ENCODE measurements at places on chromosomes 4 and X.

- DNase-seq = no peak
Observed at GRCh38 chr4:25860586-25861279, 2.1 kb downstream of the SEL1L3 start.

DNA sequence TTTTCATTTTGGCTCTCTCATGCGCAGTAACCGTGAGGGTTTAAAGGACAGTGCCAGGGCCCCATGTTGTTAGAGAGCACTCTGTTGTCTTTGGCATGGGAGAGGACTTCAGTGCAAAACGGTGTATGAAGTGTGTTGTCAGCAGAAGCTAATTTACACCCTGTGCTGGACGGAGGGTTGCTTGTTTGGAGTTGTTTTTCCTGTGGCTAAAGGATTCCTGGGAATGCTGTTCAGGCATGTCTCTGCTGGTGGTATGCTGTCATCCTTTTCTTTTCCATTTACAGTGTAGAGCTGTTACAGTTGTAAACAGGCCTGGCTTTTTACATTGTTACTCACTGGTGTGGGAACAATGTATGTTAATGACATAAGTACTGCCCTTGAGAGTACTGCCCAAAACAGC lies 206.3 kb downstream of the CBR4 start:
- DNase-seq = no peak

- no peak for DNase-seq
Observed at GRCh38 chr4:150206954-150207353, 128.7 kb downstream of the DCLK2 start.

DNA sequence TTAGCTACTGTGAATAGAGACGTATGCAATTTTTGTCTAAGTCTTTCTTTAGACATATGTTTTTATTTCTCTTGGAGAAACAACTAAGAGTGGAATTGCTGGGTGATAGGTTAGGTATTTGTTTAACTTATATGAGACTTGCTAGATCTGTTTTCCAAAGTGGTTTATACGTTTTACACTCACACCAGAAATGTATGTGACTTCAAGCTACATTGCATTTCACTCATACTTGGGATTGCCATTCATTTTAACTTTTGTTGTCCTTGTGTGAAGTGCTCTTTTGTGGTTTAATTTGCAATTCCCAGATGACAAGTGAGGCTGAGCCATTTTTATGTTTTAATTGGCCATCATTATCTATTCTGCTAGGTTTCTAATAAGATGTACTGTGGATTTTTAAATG lies 817.2 kb downstream of the GLUD2 start:
- DNase-seq = no peak

GRCh38 chr4:81257021-81257420 lies 42.0 kb upstream of the PRKG2 start:
- no peak for DNase-seq

DNA sequence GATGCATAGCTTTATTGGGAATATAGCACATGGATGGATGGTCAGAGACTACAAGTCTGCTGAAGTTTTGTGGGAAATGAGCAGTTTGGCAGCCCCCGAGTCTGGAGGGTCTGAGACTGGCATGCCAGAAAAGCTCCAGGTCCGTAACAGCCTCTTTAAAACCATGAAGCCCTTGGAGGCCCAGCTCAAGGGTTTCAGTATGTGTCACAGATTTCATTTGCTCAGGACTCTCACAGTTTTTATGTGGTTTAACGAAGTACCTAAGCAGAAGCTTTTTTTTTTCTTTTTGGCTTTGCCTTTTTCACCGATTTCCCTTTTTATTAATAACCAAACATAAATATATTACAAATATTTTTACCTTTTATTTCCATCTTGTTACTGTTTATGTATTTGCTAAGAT lies 30.6 kb upstream of the TMEM184C start:
- DNase-seq = no peak

GRCh38 chr4:138977524-138977923 lies 38.1 kb upstream of the NOCT start:
- no peak for DNase-seq

DNA sequence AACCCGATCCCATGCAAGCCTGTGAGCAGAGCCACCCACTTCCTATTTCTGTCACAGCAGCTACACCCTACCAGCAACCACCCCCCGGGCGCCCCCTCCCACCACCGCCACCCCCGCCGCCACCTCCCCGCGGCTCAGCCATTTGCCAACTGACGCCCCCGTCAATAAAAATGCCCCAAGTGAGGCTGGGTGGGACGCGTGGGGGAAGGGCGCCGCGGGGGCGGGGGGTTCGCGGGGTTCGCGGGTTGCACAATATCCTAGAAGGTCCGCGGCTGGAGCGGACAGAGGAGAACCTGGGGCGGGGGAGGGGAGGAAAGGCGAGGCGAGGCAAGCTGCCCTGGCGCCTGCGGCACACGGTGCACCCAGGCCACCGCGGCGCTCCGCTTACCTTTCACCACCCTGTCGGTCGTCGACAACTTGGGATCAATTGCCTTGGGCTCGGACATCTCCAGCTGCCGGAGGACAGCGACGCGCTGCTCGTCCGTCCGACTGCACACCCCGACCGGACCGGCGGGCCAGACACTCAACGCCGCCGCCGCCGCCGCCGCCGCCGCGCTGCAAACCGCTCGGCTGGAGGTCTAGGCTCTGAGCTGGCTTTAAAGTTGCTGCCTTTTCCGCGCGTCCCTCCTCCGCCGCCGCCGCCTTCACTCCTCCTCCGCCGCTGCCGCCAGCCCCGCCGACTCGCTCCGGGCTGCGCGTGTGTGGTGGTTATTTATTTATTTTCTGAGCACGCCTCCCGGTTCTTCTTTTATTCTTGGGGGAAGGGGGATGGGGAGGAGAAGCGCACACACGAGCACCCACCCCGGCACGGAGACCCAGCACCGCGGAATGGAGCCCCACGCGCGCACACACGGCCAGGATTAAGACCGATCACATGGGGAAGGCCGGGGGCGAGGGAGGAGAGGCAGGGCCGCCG lies 717 bp downstream of the PPP3CA start:
- DNase-seq = peak; percentile 38

DNA sequence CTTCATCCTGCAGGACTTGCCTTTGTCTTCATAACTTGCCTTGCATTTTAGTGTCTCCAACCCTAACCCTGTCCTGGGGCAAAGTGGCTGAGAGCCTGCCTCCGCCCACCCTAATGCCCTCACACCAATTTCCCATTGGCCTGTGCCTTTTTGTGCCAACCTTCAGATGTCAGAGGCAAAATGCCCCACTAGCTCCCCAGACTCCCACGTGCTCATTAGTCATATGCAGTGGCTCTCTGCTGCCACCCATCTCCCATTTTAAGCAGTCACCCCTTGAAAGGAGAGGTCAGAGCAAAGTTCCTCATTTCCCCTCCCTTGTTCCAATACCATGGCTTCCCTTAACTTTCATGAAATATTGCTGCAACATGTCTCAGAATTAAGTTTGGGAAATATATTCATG lies 74.8 kb upstream of the PASD1 start:
- DNase-seq = no peak

DNA sequence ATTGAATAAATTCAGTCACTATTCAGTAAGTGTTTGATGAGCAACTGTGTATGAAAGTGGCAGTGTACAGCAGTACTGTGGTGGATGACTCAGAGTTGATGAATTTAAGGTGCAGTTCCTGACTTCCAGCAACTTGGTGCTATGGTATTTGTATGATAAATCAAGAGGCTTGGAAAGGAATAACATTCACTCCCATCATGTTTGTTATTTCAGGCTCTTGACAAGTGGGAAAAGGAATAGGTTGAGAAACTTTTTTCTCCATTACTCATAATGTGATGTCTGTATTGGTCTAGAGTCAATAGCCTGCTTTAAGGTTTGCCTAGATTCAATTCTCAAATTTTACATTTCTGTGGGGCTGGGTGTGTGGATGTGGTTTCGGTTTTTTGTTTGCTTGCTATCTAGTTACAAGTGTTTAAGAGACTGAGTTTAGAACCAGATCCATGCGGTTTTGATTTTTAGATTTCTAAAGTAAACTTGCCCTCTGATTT lies 35.1 kb upstream of the CYP2U1 start:
- no peak for DNase-seq
